ENCODE measurements at places on chromosomes 5 and 9.

DNA sequence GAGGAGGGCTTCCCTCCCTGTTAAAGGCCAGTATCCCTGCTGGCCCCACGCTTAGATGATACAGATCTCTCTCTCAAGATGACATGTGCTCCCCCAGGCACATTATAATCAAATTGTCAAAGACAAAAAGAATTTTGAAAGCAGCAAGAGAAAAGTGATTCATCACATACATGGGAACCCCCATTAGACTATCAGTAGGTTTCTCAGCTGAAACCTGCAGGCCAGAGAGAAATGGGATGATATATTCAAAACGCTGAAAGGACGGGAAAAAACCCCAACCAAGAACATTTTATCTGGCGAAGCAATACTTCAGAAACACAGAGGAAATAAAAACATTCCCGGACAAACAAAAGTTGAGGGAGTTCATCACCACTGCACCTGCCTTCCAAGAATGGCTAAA lies 78.7 kb downstream of the CAMSAP1 start:
- DNase-seq = no peak

GRCh38 chr9:123866497-123866896 lies 63.4 kb downstream of the DENND1A start:
- no peak for DNase-seq

GRCh38 chr5:14879393-14879792 lies 7.8 kb upstream of the ANKH start:
- DNase-seq = no peak

DNA sequence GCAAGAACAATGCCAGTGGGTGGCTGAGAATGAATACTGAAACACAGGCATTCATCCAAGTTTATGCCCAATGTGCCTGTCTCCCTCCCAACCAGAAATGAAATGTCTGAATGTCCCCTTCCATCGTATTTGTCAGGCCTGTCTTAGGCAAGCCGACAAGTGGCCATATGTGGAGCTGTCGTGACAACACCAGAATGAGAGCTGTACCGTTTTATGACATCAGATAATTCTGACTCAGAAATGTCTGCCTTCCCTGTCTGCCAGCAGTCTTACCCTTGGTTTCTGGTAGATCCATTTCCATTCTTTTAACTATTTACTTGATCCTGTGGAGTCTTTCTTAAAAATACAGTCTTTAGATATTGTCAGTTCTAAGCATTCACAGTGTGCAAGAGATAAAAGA lies 211.8 kb downstream of the NR3C1 start:
- DNase-seq = no peak

GRCh38 chr5:151795426-151795825 lies 23.7 kb downstream of the G3BP1 start:
- no peak for DNase-seq

- peak; percentile 24 for DNase-seq
These were observed 286.7 kb downstream of the TLE4 start for GRCh38 chr9:79858508-79858907.

DNA sequence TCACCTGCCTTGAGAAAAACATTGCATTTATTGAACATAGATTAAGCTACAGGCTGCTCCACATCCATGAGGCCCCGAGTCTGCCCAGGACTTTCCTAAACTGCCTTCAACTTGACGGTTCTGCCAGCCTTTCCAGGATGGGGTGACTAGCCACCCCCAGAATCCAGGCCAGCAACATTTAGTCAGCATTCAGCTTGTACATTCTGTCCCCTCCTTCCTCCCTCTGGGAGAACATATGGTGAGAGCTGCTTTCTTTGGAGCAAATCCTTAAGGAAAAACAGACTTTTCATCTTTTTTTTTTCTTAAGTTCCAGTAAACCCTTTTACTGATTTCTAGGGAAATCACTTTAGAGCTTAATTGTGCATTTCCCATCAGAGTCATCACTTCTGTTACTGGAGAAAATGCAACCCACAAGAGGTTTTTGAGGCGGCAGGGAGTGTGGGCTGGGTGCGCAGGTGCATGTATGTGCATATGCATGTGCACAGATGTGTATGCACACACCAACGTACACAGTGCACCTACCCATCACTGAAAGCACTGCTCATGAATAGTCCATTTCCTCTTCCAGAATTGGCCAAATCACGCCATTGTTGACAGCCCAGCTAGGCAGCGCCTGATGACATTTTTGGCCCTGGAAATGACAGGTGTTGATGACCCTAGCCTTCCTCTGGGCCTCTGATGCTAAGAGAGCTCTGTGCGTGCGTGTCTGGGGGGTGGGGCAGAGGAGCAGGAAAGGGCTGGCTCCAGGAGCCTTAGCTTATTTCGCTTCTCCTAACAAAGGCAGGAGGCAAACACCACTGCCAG lies 145.6 kb downstream of the HSD17B3 start:
- DNase-seq = no peak

GRCh38 chr5:98585661-98586310 lies 187.7 kb upstream of the RGMB start:
- no peak for DNase-seq

GRCh38 chr9:70933321-70933720 lies 188.1 kb downstream of the TRPM3 start:
- no peak for DNase-seq

DNA sequence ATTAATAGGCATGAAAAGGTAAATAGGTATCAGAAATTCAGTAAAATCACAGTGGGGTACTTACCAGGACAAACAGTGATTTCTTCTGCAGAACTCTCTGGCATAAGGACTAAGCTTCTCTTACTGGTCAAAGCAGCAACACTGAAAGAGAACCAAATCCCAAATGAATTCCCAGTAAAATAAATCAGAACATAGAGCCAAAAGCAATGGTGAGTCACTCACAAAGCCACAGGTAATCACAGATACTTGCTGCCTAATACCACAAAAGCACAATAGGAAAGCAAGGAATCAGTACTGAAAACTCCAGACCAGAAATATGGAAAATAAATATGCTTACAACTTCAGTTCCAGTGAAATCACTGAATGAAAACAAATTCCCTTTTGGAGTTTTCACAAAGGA lies 50.7 kb downstream of the UIMC1 start:
- DNase-seq = no peak

DNA sequence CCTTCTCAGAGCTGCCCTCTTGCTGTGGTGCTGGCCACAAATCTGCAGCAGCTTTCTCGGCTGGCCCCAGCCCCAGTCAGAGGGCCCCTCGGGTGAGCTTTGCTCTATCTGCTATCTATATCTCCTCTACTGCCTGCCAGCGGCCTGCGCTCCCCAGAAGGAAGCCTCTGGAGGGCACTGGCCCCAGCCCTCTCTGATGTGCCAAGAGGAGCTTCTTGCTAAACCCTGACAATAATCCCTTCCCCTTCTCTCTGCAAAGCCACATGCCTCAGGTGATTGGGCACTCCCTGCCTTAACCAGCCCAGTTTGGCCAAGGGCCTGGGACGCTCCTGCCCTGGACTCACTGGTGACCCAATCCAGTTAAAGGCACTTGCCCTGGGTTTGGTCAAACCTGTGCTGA lies 42.7 kb downstream of the CAMK2A start:
- no peak for DNase-seq

- no peak for DNase-seq
These were observed 38.3 kb upstream of the FBXL17 start for GRCh38 chr5:108420158-108420557.

DNA sequence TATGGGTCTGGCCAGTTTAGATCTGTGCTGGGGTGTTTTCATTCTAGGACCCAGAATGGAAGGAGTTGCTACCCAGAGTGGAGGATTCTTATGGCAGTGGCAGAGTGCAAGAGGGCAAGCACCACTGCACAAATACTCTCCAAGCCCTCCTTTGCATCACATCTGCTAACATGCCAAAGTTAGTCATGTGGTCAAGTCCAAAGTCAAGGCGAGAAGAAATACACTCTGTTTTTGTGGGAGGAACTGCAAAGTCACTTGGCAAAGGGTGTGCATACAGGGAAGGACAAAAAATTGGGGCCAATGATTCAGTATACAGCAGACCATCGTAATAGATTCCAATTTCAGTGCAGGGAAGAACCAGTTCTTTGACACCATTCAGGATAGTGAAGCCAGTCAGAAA lies 43.9 kb upstream of the HMGCS1 start:
- no peak for DNase-seq

DNA sequence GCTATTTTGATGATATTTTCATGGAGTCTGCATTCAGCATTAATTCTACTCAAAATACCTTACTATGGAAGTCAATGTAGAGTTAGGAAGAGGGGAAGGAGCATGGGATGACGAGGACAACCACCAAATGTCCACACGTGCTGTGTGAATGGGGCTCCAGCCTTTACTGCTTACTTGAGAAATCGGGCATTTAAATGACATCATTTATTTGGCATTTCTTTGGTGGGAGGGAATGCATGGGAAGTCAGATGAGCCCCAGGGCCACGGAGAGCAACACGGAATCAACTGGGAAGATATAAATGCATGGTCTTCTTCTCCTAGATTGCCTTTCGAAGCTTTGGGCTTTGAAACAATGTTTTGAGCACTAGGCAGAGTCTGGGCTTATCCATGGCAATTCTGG lies 458.5 kb upstream of the KLF4 start:
- DNase-seq = no peak

GRCh38 chr5:116572350-116573278 lies 2.0 kb downstream of the SEMA6A start:
- DNase-seq = no peak

- DNase-seq = no peak
These were observed 131.0 kb downstream of the ADAMTS16 start for GRCh38 chr5:5270958-5271785.

GRCh38 chr5:13316176-13316575 lies 628.3 kb downstream of the DNAH5 start:
- DNase-seq = no peak

GRCh38 chr5:93591323-93591945 lies 8.4 kb downstream of the NR2F1 start:
- DNase-seq = no peak

- no peak for DNase-seq
These were observed 19.8 kb downstream of the ABL1 start for GRCh38 chr9:130854835-130855234.

- peak; percentile 34 for DNase-seq
These were observed 30.4 kb upstream of the NOTCH1 start for GRCh38 chr9:136576269-136576626.

- no peak for DNase-seq
These were observed at the start of gene DMRT3 for GRCh38 chr9:976258-976942. TSS of gene DMRT3 (plus strand) at chr9:976655. CDS start at chr9:977002, 347 bp downstream.

DNA sequence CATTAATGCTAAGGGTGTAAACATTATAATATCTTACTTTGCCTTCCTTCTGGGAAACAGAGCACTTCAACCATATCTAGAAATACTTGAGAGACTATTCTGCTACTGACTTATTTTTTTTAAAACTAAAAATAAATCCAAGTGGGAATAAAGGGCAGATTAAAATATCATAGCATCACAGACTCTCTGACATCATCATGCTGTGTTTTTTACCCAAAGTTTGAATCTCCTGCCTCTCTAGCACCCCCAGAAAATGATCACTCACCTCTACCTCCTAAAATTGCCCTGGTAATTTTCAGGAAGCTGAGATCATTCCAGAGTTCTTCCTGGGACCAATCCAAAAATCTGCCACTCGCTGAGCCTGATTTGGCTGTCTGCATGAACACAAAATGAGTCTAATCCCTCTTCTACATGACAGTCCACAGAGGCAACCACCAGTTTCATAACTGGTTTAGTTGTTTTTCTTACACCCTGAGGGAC lies 813.8 kb upstream of the DMAC1 start:
- no peak for DNase-seq

GRCh38 chr5:56306433-56307150 lies 73.5 kb upstream of the ANKRD55 start:
- no peak for DNase-seq

DNA sequence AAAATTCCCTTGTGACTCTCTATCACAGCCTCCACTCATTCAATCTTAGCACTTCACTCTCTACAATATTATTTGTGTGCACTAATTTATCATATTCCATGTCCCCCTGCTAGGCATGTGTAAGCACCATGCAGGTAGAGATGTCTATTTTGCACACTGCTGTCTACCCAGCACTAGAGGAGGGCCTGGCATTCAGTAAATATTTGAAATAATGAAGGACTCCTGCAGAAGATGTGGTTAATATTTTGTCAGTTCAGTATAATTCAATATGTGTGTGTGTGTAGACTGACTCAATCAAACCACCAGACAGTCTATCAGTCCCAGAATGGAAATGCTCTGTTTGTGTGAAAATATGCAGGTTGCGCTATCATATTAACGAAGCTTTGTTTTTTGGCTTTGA lies 313.6 kb upstream of the CDH6 start:
- DNase-seq = no peak

DNA sequence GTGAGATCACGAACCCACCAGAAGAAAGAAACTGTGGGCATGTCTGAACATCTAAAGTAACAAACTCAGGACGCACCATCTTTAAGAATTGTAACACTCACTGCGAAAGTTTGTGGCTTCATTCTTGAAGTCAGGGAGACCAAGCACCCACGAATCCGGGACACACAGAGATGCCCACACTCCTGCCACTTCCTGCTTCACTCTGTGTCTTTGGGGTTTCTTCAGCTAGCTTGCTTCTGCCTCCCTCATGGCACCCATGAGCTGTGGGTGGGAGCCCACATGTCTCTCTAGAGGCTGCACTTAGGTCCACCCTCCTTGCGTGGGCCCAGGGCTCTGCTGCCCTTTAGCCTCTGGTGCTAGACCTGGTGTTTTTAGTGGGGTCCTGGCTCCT lies 61.2 kb upstream of the CNOT6 start:
- no peak for DNase-seq

DNA sequence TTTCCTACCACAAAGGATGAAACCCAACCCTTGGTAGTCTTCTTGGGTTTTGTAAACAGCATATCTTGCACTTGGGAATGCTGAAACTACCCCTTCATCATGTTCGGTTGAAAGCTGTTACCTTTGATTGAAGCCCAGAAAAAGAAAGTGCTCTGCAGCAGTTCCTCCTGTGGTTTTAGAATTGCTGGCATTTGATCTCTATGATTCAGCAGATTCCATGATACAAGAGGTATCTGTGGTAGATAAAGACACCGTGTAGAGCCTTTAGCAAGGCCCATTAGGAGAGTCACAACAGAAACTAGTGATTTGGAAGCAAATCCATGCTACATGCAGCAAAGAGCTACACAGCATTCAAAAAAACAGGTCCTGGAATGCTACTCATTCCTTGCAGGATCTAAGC lies 557.0 kb downstream of the TLE1 start:
- no peak for DNase-seq

DNA sequence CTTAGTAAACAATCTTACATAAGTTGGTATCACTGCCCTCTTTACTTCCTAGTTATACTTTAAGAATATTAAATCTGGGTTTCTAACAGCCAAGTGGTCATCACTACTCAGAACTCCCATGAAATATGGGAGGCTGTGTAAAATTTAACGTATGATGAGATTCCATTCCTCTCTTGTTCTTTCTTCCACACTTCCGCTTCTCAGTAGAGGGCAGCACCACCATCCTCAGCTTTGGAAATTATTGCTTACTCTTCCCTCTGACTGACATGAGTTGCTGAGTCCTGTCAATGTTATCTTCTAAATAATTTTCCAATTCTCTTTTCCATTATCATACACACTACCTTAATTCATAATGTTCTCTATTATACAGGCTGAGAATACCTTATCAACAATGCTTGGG lies 194.0 kb downstream of the RFX3 start:
- DNase-seq = no peak

GRCh38 chr9:134532084-134532483 lies 109.5 kb upstream of the COL5A1 start:
- DNase-seq = no peak

GRCh38 chr5:120690621-120691407 lies 226.7 kb downstream of the PRR16 start:
- no peak for DNase-seq

GRCh38 chr5:176540476-176540899 lies 3.3 kb upstream of the RNF44 start:
- no peak for DNase-seq

- DNase-seq = no peak
These were observed 91.5 kb upstream of the NFIL3 start for GRCh38 chr9:91515074-91515687.

GRCh38 chr5:16037121-16037845 lies 142.3 kb downstream of the MARCHF11 start:
- DNase-seq = no peak
